HuH-7 (cell line): ENCODE measurements at places on chromosomes 11 and 22.
A peak's percentile ranks its signal among the peaks of the same experiment; 100 is the strongest.

DNA sequence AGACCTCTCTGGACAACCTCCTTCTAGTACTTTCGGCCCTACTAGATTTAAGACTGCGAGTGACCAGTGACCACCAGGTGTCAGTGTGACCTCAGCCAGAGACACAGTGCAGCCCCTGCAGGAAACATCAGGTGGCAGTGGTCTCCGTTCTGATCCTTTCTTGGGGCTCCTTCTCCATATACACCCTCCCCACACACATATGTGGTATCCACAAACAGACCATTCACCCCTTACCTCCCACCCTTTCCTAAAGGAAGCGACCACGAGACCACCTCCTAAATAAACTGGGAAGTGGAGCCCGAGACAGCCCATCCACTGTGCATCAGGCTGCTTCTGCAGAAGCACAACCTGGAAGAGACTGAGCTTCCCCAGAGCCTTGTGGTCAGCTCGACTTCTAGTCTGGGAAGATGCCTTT, 38.5 kb upstream of the CYP2D6 start:
- peak; percentile 93 for DNase-seq

- no peak for DNase-seq
Observed at GRCh38 chr11:33952805-33953204, 60.9 kb upstream of the LMO2 start.

DNA sequence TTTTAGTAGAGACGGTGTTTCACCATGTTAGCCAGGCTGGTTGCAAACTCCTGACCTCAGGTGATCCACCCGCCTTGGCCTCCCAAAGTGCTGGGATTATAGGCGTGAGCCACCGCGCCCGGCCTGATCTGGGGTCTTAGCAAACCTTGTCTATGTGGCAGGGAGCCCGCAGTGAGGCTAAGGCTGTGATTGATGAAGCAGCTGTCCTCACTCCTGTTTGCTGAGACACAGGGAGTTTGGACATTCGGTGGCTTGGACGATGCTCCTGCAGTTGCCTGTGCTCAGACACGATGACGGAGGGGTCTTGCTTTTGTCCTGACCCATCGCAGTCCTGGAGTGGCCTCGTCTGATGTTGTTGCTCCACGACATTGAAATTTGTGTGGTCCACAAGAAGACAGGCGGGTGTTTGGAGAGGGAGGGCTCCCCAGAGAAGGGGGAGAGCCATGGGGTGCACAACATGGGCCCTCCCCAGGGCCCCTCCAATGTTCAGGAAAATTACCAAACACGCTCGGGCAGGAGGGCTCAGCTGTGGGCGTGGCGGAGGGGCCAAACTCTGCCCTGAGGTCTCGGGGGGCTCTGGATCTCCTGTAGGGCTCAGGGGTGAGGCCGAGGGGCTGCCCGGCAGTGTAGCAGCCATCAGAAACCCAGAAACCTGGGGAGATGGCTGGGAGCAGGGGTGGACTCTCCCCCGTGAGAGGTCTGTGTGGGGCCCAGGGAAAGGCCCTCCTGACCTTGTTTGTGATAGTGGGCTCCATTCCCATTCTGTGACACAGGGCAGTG, 41.8 kb upstream of the PRR5 start:
- no peak for DNase-seq

GRCh38 chr11:114447892-114448291, 8.6 kb downstream of the REXO2 start:
- DNase-seq: no peak

GRCh38 chr11:61636676-61637075, 43.5 kb upstream of the DAGLA start:
- DNase-seq: no peak

- DNase-seq: no peak
Observed at GRCh38 chr11:6626971-6627761, 7.9 kb upstream of the TPP1 start.

GRCh38 chr22:19097518-19097917, 24.7 kb downstream of the DGCR2 start:
- DNase-seq: no peak

DNA sequence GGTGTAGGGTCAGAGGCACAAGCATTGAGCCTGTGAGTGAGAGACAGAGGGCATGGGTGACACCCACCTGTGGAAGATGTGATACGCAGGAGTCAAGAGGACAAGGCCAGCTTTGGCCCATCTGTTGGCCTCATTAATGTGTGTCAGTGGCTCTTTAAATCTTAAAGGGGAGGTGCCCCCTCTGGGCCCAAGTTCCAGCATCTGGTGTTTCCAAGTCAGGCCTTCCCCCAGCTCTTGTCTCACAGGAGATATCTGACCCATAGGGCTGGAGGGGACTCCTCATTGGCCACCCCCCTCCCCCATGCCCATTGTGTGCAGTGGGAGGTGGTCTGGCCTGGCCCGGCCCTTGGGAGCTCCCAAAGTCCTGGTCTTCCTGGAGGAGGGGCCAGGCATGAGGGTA, 8.9 kb downstream of the KCNK7 start:
- DNase-seq: no peak

DNA sequence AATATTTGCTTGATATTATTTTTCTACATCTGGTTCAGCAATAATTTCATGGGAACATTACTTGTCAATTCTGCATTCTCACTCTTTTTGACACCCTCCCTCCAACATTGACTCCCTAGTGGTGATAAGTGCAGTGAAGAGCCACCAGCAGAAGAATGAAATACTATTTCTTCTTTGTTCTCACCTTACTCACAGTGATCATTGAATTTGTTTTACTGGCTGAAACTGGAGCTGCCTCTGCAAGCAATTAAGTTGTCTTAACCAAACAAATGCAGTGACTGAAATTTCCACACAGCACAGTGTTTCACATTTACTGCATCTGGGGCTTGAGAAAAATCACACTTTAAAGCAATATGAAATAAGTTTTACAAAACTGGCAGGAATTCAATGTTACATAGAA, 189.8 kb downstream of the JRKL start:
- DNase-seq: no peak

DNA sequence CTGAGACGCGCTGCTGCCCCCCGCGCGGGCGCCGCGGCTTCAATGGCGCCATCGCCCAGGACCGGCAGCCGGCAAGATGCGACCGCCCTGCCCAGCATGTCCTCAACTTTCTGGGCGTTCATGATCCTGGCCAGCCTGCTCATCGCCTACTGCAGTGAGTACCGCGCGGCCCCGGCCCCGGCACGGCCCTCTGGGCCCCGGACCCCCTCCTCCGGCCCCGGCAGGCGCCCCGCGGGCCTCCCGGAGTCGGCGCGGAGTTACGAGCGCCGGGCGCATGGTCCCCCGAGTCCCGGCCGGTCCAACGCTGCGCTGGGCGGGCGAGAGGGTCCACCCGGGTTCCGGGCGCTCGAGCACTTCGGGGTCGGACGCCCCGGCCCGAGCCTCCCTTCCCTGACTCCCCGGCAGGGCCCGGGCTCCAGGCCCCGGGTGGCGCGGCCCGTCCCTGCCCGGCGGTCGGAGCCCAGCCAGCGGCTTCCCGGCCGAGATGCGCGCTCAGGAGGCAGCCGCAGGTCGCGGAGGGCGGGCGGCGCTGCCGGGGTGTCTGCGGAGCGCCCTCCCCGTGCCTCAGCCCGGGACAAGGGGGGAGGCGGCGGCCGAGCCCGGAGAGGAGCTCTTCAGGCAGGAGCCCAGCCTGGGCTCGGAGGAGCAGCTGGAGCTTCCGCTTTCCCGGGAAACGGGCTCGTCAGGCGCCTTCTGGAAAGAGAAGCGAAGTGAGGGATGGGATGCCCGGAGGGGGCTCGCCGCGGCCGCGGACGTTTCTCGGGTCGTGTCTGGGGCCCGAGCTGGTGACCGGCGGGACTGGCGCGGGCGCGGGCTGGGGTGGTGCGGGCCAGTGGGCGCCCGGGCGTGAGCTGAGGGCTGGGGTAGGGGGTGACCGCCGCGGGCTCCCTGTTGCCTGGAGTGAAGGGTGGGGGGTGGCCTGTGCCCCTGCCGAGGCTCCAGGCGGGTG, 1337.8 kb downstream of the BRD1 start:
- no peak for DNase-seq

GRCh38 chr11:93614173-93614722, 47.2 kb upstream of the CEP295 start:
- no peak for DNase-seq

GRCh38 chr11:10807493-10808234, 1.1 kb downstream of the EIF4G2 start:
- peak; percentile 15 for DNase-seq

DNA sequence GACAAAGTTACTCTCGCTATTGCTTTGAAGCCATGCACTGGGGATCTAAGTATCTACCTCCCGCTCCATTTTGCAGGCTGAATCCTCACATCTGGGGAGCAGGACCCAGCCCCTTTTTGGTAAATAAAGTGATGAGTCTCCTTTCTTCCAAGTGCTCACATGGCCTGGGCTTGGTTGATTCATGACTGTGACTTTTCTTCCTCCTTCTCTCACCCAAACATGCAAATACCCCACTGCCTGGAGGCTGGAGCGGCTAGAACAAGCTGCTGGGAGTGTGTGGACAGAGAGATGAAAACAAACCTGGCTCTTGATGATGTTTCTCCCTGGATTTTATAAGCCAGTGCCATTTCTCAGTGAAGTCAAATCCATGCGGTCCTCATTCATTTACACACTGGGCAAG, 72.7 kb downstream of the TRIM29 start:
- DNase-seq: no peak
